ENCODE measurements at places on chromosomes 3 and 15.
A peak's percentile ranks its signal among the peaks of the same experiment; 100 is the strongest.

DNA sequence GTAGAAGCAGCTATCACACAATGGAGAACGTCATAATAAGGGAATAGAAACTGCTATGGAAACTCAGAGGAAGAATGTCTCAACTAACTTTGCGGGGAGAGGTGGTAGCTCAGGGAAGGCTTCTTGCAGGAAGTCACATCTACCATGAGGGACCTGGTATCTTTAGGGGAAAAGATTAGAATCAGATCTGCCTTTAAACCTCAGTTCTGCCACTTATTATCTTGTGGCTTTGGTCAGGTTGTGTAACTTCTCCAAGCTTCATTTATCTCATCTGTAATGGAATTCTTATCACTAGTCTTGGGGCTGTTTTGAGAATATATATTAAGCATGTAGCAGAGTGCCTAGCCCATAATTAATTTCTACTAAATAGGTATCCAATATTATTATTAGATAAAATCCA lies 46.4 kb upstream of the PRICKLE2 start:
- no peak for DNase-seq

GRCh38 chr3:132829101-132829500 lies 106.9 kb upstream of the NPHP3 start:
- DNase-seq = no peak

GRCh38 chr3:6354653-6355052 lies 506.3 kb upstream of the GRM7 start:
- no peak for DNase-seq

- peak; percentile 95 for DNase-seq
Measured at GRCh38 chr3:149145356-149145755, 15.9 kb downstream of the HPS3 start.

- peak; percentile 47 for DNase-seq
Measured at GRCh38 chr3:10173095-10173925, 8.6 kb downstream of the IRAK2 start.

DNA sequence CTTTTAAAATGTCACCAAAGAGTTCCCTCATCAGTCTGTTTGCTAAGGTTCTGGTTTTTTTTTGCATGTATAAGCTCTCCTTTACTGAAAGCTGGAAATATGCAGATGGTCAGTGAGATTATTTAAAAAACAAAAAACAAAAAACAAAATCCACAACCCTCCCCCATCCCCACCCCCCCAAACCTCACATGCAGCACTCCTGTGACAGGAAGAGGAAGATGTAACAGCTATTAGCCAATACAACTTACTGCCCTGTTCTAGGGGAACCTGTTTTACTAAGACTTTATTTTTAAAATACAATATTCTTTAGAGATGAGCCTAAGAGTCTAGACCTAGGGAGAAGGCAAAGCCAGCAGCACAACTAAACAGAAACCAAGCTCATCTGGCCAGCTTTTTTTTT lies 39.5 kb downstream of the ANP32A start:
- peak; percentile 38 for DNase-seq

DNA sequence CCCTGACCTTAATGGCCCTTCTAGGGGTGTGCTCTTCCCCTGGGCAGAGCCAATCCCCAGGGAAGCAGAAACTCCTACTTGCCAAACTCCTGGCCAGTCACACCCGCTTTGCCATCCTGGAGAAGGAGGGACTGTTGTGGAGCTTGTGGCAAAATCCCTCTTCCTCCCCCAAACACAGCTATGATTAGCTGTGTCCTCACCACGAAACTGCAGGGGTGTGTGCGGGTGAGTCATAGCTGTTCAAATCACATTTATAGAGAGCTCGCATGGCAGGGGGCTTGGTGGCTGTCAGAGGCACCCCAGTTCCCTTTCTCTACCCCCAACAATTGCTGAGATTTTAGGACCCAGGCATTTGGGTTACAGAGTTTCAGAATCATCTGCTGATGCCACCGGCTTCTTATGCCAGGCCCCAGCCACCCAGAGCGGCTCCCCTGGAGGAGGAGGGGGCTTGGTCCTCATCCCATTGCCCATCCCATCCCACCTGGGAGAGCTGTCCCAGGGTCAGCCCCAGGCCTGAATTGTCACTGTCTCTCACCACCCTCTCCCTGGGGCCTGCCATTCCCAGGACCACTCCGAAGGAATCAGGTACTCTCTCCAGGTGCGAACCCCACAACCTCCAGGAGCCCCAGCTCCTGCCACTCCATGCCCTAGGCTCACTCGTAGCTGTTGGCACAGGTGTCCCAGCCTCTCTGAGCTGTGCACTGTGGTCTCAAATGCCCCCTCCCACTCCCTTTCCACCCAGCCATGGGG lies 28.8 kb upstream of the MAGEF1 start:
- DNase-seq = peak; percentile 72

GRCh38 chr3:73674280-73674679 lies 49.5 kb upstream of the PDZRN3 start:
- DNase-seq = no peak

DNA sequence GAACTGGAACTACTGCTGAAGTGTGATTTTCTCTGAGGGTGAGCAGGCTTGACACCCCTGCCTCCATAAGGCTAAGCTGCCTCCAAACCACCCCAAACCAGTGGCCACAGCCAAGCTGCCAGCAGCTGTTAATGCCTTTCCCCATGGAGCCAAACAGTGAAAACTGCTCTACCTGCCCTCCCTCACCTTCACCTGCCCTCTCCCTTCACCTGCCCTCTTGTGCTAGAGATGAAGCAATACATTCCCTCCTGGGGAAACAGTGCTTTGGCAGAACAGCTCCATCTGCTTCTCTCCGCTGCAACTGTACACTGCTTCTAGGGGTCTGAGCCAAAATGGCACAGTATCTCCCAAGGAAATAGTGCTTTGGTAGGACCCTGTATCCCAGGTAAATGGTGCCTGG lies 374.1 kb downstream of the FHIT start:
- DNase-seq = no peak

DNA sequence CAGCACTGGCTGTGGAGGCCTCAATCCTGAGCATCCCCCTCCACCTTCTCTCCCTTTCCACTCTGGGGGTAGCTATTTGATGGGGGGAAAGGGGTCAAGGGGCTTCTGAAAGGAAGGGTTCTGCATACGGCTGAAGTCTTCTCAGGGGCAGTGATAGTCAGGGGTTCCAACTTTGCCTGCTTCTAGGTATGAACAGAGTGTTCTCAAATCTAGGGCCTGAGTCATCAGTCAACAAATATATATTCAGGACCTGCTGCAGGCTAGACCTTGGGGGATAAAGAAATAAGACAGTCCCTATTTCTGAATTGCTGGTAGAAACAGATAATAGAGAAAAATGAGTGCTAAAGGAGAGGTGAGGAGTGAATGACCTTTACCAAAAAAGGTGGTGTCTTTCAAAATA lies 12.8 kb downstream of the RGMA start:
- DNase-seq = no peak

DNA sequence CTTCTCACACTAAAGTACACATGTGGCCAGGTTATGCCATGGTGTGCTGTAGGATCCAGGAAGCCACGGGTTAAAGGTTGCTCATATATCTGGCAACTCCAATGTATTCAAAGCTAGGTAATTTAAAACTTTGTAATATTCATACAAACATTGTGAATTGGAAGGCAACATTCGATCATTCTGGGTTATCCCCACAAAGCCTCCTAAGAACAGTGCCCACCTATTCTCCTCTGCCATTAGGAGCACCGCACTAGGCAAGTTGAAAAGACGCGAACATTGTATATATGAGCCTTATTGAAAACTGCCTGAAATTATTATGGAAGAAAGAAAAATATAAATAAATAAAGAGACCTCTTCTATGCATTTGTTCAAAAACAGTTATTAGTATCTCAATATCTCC lies 228.2 kb downstream of the IGSF11 start:
- no peak for DNase-seq

- DNase-seq = no peak
Measured at GRCh38 chr15:86201313-86202008, 121.8 kb downstream of the AGBL1 start.

GRCh38 chr3:124847051-124847450 lies 40.1 kb downstream of the ITGB5 start:
- peak; percentile 73 for DNase-seq

Measured in inflammatory macrophage treated with lipopolysaccharide for 4 hours (primary cell).